Activated naive CD8-positive, alpha-beta T cell treated with anti-CD3 and anti-CD28 coated beads for 36 hours (primary cell): ENCODE measurements at places on chromosomes 2 and 18. TPM values are rescaled to one million over a fixed set of nuclear protein-coding genes. Genes with fewer than 3 reads are reported as not detected.

DNA sequence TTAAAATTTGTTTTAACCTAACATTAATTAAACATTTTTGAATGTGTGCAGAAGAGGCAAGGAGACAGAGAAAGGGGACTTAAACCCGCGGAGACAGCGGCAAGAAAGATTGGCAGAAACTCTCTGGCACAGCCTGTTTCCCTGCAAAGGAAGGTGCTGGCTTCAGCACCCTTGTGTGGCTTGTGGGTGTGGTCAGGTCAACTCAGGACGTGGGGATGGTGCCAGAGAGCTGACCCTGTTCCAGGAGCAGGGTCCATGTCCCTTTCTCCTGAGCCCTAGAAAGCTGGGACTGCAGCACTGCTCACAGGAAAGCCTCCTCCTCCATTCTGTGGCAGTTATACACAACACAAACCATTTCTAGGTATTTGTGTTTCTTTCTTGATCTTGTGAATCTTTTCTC, 176.2 kb upstream of the ST6GAL2 start:
- DNase-seq = no peak

DNA sequence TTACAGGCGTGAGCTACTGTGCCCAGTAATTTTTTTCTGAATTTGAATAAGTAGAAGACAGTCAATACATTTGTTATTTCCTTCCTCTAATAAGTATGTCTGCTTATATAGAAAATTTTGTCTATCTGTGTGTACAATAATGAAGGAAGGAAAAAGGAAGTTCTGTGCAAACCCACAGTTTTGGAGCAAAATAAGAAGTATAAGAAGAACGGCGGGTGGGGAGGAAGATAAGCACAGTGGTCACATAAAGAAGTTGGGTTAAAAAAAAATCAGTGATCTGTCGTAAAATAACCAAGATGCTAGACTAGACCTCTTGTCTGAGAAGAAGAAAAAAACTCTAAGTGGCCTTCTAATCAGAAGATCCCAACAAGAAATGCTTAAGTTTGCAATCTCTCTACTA, 20.2 kb downstream of the MGAT4A start:
- DNase-seq = no peak

DNA sequence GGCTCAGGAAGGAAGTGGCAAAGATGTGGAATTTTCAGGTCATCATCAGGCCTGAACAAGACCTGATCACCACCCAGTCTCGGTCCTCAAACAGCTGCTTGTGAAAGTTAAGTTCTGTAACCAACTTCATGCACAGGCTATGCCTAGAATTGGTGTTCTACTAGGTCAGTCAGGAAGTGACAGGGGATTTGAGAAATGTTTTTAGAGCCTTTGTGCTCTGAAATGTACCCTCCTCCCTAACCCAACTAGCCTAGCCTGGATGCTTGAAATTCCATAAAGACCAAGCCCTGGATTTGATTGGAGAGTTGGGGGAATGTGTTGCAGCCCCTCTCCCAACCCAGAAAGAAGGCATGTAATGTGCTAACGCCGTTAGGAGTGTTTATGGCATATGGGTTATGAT, 63.3 kb downstream of the TGOLN2 start:
- no peak for DNase-seq

The MAT2A gene
- 368 TPM for total RNA-seq

The UPP2 gene
- total RNA-seq = not detected
